ENCODE measurements at places on chromosomes 4 and X.

- H3K27ac ChIP-seq: no peak overlapping the region
- peaks cover 30% of the 10 kb centered on the region for H3K36me3 ChIP-seq
- no peak for DNase-seq
- no peak overlapping the region for H3K4me3 ChIP-seq
- H3K27me3 ChIP-seq: no peaks in the 10 kb centered on the region
- H3K4me1 ChIP-seq: no peaks in the 10 kb centered on the region
These were observed 86.0 kb downstream of the EVC start for GRCh38 chr4:5796976-5797375.

GRCh38 chrX:39309018-39309635 lies 507.9 kb downstream of the MID1IP1 start:
- no peaks in the 10 kb centered on the region for H3K4me1 ChIP-seq
- H3K27me3 ChIP-seq: peaks cover 2% of the 10 kb centered on the region
- H3K36me3 ChIP-seq: no peaks in the 10 kb centered on the region
- DNase-seq: no peak

DNA sequence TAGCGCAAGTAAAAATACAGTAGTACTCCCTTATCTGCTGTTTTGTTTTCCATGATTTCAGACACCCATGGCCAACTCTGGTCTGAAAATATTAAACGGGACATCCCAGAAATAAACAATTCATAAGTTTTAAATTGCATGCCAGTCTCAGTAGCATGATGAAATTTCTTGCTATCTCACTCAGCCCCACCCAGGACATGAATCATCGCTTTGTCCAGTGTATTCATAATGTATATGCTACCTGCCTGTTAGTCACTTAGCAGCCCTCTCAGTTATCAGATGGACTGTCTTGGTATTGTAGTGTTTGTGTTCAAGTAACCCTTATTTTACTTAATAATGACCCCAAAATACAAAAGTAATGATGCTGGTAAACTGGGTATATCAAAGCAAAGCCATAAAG lies 158.2 kb upstream of the DDIT4L start:
- H3K27ac ChIP-seq: no peak overlapping the region
- no peak for DNase-seq
- H3K36me3 ChIP-seq: no peaks in the 10 kb centered on the region
- no peaks in the 10 kb centered on the region for H3K4me1 ChIP-seq
- H3K4me3 ChIP-seq: no peak overlapping the region

GRCh38 chrX:34873500-34874225 lies 68.9 kb upstream of the FAM47B start:
- H3K4me1 ChIP-seq: no peaks in the 10 kb centered on the region
- H3K27me3 ChIP-seq: no peaks in the 10 kb centered on the region
- H3K36me3 ChIP-seq: no peaks in the 10 kb centered on the region
- H3K27ac ChIP-seq: no peak overlapping the region
- DNase-seq: no peak

GRCh38 chrX:151973851-151974335 lies 583 bp downstream of the GABRE start:
- H3K4me3 ChIP-seq: peak overlapping the region; percentile 27
- no peak for DNase-seq
- H3K27ac ChIP-seq: no peak overlapping the region
- peaks cover 15% of the 10 kb centered on the region for H3K27me3 ChIP-seq
- H3K36me3 ChIP-seq: no peaks in the 10 kb centered on the region

DNA sequence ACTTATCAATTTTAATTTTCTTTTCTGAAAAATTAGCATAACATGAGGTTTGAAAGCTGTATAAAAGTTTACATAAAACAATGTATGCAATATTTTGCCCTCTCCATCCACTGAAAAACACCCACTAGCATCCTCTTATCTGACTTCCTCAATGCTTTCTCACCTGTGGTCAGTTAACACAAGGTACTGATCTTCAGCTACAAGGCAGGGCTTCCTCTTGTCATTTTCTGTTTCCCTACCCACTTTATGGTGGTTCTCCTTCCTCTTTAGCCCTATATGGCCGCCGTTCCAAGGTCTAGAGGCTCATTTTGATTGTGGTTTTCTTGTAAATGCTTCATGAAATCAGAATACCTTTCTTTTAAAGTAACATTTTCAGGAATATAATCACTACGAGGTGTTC lies 618.6 kb upstream of the CPEB2 start:
- no peak overlapping the region for H3K27ac ChIP-seq
- H3K4me1 ChIP-seq: no peaks in the 10 kb centered on the region
- no peak overlapping the region for H3K4me3 ChIP-seq
- DNase-seq: no peak
- H3K36me3 ChIP-seq: no peaks in the 10 kb centered on the region

DNA sequence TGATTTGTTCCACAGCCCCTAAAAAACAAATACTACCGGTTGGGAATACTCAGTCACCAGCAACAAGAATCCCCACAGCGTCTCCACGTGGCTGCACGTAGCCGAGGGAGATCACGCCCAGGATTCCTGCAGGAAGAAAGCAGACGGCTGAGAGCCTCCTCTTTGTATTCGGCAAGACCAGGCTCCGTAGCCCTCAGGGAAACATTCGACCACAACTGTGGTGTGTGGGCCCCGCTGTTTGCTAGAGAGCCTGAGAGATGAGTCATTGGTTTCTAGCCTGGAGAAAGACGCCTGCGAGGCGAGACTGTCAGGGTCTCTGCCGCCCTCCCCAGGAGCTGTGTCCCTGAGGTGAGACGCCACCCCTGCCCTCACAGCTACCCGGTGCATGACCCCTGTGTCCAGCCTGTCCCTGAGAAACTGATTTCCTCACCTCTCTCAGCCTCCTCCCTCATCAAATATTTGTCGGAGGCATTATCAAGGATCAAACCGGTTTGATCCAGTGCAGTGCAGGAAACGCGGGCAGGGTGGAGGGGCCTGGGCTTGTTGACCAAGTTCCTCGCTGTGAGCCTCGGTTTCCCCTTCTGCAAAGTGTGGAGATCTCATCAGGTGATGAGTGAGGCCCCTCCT lies 4.7 kb upstream of the S100P start:
- DNase-seq: no peak
- H3K4me1 ChIP-seq: peaks cover 9% of the 10 kb centered on the region
- H3K4me3 ChIP-seq: no peak overlapping the region
- no peak overlapping the region for H3K27ac ChIP-seq
- peaks cover 36% of the 10 kb centered on the region for H3K36me3 ChIP-seq
- no peaks in the 10 kb centered on the region for H3K27me3 ChIP-seq
